ELR (cell line): ENCODE measurements at places on chromosomes 1 and 21.
A peak's percentile ranks its signal among the peaks of the same experiment; 100 is the strongest.

GRCh38 chr1:43796111-43796581 is 88.8 kb downstream of the ST3GAL3 start:
- peak; percentile 28 for DNase-seq

- peak; percentile 75 for DNase-seq
Measured at GRCh38 chr1:204296431-204296988, 63.2 kb downstream of the PLEKHA6 start.

DNA sequence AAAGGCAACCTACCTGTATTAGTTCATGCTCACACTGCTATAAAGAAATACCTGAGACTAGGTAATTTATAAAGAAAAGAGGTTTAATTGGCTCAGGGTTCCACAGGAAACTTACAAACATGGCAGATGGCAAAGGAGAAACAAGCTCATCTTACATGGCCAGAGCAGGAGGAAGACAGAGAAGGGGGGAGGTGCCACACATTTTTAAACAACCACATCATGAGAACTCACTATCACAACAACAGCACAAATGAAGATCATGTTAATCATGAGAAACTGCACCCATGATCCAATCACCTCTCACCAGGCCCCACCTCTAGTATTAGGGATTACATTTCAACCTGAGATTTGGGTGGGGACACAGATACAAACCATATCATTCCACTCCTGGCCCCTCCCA is 90.6 kb upstream of the KCTD3 start:
- DNase-seq: peak; percentile 54

GRCh38 chr1:211928993-211929637 is 98.6 kb upstream of the LPGAT1 start:
- DNase-seq: peak; percentile 48

DNA sequence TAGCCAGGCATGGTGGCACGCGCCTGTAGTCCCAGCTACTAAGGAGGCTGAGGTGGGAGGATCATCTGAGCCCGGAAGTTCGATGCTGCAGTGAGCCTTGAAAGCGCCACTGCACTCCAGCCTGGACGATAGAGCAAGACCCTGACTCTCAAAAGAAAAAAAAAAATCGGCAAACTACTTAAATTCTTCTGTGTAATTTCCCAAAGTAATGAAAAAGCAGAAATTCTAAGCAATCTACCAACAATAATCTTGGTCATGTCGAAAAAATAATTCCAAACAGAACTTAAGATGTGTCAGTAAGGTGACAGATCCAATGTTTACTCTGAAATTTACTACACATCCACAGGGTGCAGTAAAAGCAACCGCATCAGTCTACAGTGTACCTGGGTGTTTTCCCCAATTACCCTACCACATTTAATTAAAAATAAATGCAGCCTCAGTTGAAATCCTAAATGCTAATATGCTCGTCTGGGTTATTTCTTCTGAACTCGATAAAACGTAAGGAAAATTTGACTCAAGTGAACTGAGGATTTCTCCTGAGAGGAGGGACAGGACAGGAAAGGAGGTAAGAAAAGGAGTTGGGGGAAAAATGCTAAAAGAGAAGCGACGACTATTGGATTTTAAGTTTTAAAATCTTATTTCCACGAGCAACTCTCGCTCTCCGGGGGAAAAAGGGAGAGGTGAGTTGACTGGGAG is 801 bp downstream of the EPRS1 start:
- DNase-seq: peak; percentile 15

DNA sequence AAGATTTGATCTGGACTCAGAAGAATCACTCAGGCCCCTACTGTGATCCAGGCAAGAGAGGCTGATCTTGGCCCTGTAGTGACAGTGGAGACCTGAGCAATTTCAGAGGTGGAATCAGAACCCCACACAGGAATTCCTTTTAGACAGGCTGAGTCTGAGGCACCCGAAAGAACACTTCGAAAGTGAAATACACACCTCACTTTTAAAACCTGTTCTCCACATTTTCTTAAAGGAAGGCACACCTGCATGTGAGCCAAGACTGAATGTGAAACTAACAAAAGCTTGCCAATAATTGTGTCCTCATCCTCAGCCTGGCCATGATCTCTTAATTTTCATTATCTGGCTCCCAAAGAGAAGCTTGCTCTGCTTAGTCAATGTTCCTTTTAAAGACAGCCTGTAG is 32.2 kb downstream of the SIPA1L2 start:
- no peak for DNase-seq

DNA sequence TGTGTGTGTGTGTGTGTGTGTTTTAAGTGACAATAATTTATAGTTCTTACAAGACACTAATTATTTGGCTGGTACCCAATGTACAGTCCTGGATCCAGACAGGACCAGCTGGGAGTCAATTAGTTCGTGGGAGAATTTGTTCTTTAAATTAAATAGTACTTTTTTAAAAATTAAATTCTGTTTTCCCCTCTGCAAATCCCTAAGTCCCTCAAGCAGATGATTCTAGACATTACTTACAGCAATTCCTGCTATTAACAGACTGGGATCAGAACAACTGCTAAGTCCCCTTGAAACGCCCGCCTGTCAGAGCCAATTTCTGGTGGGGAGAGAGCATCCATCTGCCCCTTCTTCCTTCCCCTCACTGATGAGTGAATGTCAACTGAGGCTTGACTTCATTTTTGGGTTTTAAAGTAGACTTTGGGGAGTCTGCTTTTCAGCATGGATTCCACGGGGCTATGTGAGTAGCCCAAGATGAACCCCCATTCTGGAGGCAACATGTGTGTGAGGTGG is 83.9 kb downstream of the SMYD2 start:
- DNase-seq: no peak

- DNase-seq: no peak
Measured at GRCh38 chr1:90394247-90394646, 322.9 kb downstream of the BARHL2 start.

- no peak for DNase-seq
Measured at GRCh38 chr1:107533436-107533835, 392.6 kb downstream of the NTNG1 start.

DNA sequence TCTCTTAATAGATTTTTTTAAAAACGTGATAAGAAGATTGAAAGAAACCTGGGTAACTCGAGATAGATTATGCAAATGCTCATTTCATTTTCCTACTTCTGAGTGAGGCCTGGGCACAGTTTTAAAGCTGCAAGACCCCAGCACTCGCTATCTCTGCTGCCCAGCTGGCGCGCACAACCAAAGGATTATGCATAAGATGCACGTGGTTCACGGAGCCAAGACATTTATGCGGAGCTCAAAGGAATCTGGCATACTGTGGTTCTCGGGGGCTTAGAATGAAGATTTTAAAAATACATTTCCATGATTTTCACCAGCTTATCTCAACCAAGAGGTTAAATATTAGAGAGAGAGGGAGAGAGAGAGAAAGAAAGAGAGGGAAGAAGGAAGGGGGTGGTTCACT is 210.9 kb downstream of the DSCAM start:
- no peak for DNase-seq

GRCh38 chr1:111202366-111202706 is 1.9 kb upstream of the DENND2D start:
- DNase-seq: no peak

DNA sequence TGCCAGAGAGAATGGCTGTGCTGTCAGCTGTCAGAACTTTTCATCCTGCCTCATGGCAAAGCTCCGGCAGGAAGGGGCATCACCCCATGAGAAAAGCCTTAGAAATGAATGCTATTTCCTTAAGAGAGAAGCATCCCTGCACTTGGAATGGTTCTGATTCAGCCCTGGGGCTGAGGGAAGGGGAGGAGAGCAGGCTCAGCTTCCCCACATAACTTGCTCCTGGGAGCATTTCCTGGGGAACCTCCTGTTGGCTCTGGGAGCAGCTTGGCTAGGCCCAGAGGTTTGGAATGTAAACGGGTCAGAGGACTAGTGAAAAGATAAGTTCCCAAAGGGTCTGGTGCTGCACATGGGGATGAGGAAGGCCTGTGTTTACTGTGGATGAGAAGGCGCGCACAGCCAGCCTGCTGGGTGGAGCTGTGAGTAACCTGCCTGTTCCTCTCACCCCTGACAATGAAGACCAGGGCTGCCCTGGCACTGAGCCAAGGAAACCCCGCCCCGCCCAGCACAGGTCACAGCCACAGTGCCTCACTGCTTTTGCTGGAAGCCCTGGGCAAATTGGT is 5.0 kb downstream of the PRELP start:
- peak; percentile 88 for DNase-seq

GRCh38 chr1:175188936-175189335 is 3.6 kb downstream of the KIAA0040 start:
- DNase-seq: no peak

GRCh38 chr1:200512191-200512590 is 102.4 kb upstream of the ZNF281 start:
- DNase-seq: peak; percentile 80

- no peak for DNase-seq
Measured at GRCh38 chr21:39650801-39651200, 38.1 kb downstream of the B3GALT5 start.

- DNase-seq: no peak
Measured at GRCh38 chr1:173733912-173734311, 19.1 kb downstream of the KLHL20 start.

GRCh38 chr1:179937668-179938254 is 16.8 kb upstream of the CEP350 start:
- DNase-seq: no peak

- peak; percentile 53 for DNase-seq
Measured at GRCh38 chr1:9376886-9377333, 84.2 kb downstream of the SPSB1 start.

DNA sequence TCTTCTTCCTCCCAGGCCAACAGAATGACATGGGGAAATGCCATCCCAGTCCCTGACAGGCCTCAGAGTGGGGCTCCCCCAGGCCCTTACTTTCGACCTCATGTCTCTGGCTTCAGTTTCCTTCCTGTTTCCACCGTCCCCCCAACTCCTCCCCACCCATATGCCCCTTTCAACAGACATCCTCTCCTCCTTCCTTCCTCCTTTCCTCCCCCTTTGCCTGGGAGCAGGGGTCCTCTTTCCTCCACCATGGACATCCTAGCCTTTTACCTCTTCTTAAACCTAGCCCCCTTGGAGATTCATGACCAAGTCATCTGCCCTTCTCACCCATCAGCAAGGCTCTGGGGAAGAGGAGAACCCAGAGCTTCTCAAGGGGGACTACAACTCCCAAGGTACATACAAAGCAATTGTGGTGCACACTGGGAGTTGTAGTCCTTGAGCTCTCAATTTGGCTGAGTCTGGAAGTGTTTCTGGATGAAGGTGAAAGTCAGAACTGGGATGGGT is 4.0 kb downstream of the ZBTB7B start:
- DNase-seq: peak; percentile 63

GRCh38 chr1:87528754-87529517 is 200.3 kb downstream of the LMO4 start:
- DNase-seq: no peak

DNA sequence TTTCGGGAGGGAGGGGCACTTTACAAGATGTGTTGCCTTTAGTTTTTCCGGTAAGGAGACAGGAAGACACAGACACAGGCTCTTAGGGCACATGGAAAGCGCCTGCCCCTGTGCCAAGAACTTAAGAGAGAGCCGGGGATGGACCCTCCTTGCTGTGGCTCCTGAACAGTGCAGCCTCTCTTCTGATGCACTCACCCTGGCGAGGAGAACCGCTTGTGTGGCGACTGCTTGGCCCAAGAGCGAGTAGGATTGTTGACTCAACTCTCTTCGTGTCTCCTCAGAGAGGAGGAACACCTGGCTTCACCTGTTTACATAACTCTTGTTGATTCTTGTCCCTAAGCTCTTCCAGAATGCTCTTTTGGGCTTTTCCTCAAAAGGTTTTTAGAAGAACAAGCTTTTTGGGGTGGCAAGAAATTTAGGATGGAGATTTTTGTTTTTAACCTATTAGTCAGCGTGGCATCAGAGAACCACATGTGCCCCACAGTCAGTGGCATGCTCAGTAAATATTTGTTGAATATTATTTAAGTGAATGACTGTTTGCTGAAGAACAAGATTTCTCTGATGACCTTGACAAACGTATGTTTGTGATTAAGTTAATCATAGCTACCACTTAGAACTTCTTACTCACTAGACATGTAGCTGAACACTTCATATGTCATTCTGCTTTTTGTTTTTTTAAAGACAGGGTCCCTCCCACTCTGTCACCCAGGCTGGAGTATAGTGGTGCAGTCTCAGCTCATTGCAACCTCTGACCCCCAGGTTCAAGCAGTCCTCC is 60.6 kb downstream of the NFIA start:
- no peak for DNase-seq

DNA sequence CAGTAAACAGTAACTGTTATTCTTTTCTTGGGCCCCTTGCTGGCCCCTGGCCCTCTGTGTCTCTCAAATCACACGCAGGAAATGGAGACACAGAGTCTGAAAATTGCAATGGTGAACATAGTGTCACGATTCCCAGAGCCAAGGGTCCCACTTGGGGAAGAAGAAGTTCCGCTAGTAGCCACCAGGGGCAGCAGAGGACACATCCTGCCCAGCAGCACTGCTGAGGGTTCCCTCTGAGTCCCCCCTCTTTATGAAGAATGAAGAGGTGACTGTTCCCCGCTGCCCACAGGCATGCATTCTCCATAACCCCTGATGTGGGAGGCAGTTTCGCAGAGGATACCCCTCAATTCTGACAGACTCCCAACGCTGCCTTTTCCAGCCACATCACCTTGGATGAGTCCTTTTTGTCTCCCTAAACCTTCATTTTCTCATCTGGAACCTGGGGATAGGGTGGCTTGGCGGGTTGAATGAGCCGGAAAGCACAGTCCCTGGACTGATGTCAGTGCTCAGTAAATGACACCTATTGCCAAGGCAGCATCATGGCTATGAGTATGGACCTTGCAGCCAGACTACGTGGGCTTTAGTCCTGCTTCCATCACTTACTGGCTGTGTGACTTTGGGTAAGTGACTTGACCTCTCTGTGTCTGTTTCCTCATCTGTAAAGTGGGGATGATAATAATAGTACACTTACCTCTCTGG is 238.0 kb upstream of the TMEM51 start:
- DNase-seq: peak; percentile 46

- no peak for DNase-seq
Measured at GRCh38 chr1:223233019-223233409, 90.0 kb upstream of the TLR5 start.

- no peak for DNase-seq
Measured at GRCh38 chr1:41695118-41695745, 210.7 kb upstream of the EDN2 start.

DNA sequence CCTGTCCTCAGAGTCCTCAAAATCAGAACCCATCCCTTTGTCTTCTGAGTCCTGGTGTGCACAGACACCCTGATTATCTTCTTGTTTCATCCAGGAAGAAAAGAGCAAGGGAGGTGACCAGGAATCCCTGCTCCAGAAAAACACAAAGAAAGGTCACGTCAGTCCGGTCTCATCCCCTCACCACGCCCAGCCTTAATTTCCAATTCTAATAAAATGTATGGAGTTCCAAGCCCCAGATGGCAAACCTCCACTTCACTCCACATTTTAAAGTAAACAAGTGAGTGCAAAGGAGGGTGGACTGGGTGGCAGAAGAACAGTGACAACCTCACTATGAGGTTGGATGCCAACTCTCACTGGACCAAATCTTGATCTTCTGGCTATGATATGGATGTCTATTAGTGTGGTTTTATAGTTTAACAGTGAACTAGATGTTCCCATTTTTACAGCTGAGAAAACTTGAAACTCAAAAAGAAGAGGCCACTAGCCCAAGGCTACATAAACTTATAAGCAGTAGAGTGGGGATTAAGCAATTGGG is 22.0 kb downstream of the ZNF697 start:
- no peak for DNase-seq

GRCh38 chr1:203126866-203127665 is 460 bp upstream of the ADORA1 start:
- DNase-seq: peak; percentile 15
